ENCODE measurements at places on chromosomes 1 and 21. TPM values are rescaled to one million over a fixed set of nuclear protein-coding genes. Genes with fewer than 3 reads are reported as not detected.

DNA sequence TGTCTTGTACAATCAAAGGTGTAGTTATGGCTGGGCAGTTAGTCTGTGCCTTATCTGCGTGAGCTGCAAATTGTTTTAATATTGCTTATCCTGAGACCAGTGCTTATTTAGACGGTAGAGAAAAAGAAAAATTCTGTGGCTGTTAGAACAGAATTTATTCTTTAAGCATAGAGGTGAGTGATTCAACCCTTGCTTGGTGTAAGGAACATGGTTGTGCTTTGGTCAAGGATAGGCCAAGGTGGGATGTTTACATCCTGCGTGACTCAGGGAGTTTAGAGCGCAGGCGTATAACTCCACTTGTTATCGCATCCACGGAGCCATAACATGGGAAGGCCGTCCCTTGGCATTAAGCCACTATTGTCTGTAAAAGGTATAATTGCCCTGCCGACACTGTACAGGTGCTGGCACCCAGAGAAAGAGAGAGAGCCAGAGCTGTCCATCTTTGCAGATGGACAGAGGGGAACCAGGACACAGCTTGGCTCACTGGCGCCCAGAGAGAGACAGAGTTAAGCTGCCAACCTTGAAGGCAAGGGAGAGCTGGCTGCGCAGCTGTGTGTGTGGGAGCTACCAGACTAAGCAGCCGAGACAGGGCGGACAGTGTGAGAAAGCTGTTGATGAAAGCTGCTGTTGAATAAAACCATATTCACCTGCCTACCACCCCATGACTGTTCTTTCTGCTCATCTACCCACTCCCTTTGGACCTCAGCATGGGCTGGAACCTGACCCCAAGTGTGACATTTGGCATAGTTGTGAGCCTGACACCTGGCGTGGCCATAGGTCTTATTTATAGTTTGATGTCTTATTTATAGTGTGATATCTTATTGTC, 200.4 kb downstream of the DYRK1A start:
- DNase-seq, result no peak

GRCh38 chr1:78497201-78497600, 6.4 kb downstream of the PTGFR start:
- no peak for DNase-seq

- no peak for DNase-seq
Measured at GRCh38 chr1:6948861-6949260, 163.6 kb downstream of the CAMTA1 start.

The YIPF1 gene
- 18.0 TPM for total RNA-seq

The MX2 gene
- 65.1 TPM for total RNA-seq
